A549 treated with DMSO at 1 μM for 4 hours (cell line): ENCODE measurements at places on chromosomes 1 and 21. TPM values are rescaled to one million over a fixed set of nuclear protein-coding genes. Genes with fewer than 3 reads are reported as not detected.

The LENEP gene
- not detected in 5 replicates for total RNA-seq

The FLG2 gene
- not detected in 5 replicates for total RNA-seq

The CD1E gene
- total RNA-seq, result not detected in 5 replicates

The JAK1 gene
- 126 to 153 TPM (median 141 TPM) in 5 replicates for total RNA-seq

The FCN3 gene
- total RNA-seq, result not detected in 5 replicates

The CELA2B gene
- not detected in 5 replicates for total RNA-seq

The CAMK1G gene
- 0.16 to 0.51 TPM (median 0.24 TPM) in 5 replicates for total RNA-seq

The LAMTOR2 gene
- 146 to 158 TPM (median 152 TPM) in 5 replicates for total RNA-seq

The HSD11B1 gene
- not detected in 5 replicates for total RNA-seq

The ROR1 gene
- 12.3 to 15.2 TPM (median 13.1 TPM) in 5 replicates for total RNA-seq

The CTTNBP2NL gene
- 6.2 to 11.1 TPM (median 8.3 TPM) in 5 replicates for total RNA-seq

The RGS8 gene
- total RNA-seq, result not detected in 5 replicates

The LCE6A gene
- not detected in 5 replicates for total RNA-seq

The OR2T33 gene
- not detected in 5 replicates for total RNA-seq

The AIRE gene
- not detected in 5 replicates for total RNA-seq

The AMY2A gene
- not detected in 5 replicates for total RNA-seq

The OR10X1 gene
- total RNA-seq, result not detected in 5 replicates

The OPTC gene
- total RNA-seq, result not detected in 5 replicates

The ZNF670 gene
- 3.5 to 5.4 TPM (median 3.8 TPM) in 5 replicates for total RNA-seq
